Upper lobe of left lung (tissue), 6 donors: ENCODE measurements at places on chromosomes 12 and 14. TPM values are rescaled to one million over a fixed set of nuclear protein-coding genes. Genes with fewer than 3 reads are reported as not detected.
A peak's percentile ranks its signal among the peaks of the same experiment; 100 is the strongest.

- no peak for DNase-seq
These were observed 141.7 kb downstream of the SYT1 start for GRCh38 chr12:79006306-79006705.

Gene FZD10
- not detected for total RNA-seq

DNA sequence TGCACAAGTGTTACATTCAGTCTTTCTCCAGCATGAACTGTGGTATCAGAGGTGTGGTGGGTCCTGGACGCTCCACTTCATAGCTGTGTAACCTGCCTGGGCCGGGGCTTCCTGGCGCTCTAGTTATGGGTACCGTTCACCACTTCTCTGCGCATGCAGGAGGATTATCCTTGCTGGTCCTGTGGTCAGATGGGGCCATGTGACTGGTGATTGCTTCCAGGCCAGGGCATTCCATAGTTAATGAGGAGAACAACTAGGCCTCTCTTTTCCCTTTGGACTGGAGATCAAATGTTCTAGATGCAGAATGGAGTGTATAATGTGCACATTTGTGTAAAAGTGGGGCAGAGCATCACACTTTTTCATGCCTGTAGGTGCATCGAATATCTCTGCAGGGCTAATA, 444.0 kb downstream of the AACS start:
- DNase-seq, result no peak

Gene KRT6A
- total RNA-seq, result 1.3 TPM

Gene PFKM
- total RNA-seq, result 52.4 TPM

GRCh38 chr14:60353420-60353819, 104.4 kb downstream of the PPM1A start:
- no peak for DNase-seq

Gene CEBPE
- total RNA-seq, result not detected

DNA sequence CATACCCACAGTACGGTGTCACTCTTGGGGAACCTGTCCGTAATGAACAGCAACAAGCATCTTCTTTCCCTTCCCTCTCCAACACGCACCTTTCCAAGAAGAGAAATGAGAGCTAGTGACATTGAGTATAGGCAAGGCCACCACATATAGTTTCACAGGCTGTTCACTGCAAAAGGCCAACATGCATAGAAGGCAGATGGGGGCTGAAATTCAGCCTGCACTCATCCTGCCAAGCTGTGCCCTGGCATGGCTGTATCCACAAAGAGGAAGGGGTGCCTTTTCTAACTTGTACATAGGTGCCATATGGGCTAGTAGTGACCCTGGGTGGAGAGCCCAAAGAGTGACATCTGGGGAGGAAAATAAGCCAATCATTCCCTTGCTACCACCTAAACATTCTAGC, 169.6 kb downstream of the ZFP36L1 start:
- no peak for DNase-seq

Gene FAM222A
- 2.5 TPM for total RNA-seq

Gene RPL10L
- not detected for total RNA-seq

- DNase-seq, result no peak
These were observed 69.0 kb upstream of the DDX11 start for GRCh38 chr12:31004666-31005065.

DNA sequence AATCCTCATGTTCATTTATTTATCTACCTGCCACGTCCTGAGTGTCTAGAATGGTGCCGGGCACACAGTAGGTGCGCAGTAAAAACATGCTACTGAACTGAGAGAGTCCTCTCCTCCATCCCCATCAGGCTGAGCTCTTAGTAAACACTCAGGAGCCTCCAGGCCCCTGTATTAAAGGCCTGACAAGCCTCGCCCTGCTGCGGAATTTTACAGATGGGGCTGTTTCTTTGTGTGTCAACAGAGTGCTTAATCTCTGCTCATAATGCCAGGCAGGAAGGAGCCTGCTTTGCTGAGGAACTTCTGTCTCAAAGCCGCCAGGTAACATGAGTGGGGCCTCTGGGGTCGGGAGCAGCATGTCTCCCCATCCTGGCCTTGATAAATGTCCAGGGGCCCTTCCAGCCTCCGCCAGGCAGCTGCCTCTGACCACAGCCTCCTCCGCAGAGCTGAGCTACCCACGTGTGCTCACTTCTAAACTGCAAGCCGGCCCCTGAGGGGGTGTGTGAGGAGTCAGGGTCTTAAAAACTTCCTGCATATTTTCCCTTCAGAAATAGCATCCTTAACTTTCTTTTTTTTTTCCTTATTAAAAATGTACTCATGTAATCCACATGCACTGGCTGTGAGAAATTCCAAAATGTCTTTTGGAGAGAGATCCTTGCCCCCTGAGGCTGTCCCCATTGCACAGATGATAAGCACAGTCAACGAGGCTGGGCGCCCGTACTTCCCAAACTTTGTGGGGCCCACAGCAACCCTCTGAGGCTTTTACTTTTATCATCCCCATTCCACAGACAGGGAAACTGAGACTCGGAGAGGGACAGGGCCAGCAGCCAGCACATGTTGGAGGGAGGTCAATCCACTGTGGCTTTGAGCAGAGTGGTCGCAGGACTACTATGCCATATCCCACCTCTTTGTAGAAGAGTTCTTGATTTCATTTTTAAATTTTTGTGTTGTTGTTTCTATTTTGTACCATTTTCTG, 116.0 kb upstream of the NCOR2 start:
- DNase-seq, result peak; percentile 77

- no peak for DNase-seq
These were observed 30.7 kb downstream of the KIF21A start for GRCh38 chr12:39412210-39412609.

Gene TAS2R14
- total RNA-seq, result 1.4 TPM

Gene CPM
- 393 TPM for total RNA-seq

- no peak for DNase-seq
These were observed 94.8 kb downstream of the BCL11B start for GRCh38 chr14:99177046-99177655.

DNA sequence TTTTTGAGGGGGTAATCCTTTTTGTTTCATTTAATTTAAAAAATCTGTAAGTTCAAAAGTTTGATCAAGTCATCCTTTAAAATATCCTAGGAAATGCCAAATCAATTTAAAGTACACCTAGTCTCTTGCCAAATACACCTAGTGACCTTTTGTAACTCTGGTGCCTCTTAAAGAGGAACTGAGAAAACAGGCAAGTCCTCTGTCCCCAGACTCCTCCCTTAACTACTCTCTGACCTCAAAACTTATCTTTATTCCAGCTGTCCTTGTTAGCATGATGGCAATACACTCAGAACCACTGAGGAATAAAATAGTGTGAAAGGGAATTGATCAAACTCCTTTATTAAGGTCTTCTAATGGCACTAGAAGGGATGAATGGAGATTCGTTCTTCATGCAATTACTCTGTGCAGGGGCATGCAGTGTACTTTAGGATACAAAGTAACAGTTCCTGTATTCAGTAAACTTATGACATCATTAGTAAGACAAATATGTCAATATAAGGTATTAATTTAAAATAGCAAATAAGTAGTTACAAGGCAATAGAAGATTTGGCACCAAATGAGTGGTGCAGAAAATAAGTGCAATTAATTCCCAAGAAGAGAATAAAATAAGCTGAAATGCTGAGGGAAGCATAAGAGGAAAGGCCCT, 3.3 kb downstream of the FAR2 start:
- DNase-seq, result no peak

GRCh38 chr14:100747736-100748135, 21.0 kb downstream of the DLK1 start:
- DNase-seq, result no peak

DNA sequence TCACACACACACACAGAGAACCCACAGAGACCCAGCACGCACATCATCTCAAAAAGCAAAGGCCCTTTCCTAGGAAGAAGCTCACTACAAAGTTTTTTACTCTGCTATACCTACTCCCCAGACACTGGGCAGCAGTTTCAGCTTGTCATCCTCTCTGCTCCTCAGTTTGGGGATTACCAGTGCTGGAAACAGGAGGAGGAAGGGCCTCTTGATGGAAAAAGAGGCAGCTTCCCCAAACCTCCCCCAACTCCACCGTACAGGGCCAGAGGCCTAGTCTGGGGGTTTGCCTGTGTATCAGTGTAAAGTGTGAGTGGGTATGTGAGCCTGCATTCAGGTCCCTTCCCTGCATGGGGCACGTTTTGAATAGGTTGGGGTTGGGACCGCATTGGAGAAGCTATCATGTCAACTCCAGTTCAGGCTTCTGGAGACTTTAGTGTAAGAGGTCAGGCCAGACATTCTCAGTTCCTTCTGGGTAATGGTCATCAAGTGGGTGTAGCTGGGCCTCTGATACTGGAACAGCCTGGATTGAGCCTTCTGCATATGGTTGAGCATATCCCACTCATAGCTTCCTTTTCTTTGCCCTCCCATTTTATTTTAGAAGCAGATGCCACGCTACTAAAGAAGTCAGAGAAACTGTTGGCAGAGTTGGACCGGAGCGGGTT, 1.2 kb downstream of the REM2 start:
- DNase-seq, result no peak

- no peak for DNase-seq
These were observed 317.1 kb downstream of the BCAT1 start for GRCh38 chr12:24631676-24632426.

DNA sequence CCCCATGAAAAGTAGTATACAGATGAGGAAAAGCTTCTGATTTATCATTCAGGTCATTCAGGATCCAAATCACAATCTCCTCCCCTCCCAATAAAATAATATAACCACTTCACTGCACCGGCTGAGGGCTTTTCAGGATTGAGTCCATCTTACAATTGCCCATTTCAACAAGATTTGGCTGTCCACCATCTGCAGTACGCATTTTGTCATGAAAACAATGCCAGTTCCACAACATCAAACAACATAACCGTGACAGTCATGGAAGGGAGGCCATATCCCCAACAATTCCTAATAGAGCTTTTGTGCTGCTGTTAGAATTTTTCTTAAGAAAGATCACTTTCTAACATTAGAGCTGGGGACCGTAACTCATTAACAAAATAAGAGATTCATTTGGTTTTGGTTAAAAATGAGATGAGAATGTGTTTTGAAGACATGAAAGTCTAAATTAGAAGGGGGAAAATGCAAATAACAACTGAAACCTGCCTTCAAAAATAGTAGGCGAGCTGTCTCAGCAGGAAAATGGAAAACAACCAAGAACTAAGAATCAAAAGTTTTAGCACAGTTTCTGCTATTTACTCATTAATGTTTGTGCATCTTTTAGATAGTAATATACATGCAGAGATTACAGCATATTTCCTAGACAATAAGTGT, 38.3 kb upstream of the TMTC2 start:
- DNase-seq, result no peak

- no peak for DNase-seq
These were observed 102.2 kb downstream of the GPHN start for GRCh38 chr14:66610154-66610563.

DNA sequence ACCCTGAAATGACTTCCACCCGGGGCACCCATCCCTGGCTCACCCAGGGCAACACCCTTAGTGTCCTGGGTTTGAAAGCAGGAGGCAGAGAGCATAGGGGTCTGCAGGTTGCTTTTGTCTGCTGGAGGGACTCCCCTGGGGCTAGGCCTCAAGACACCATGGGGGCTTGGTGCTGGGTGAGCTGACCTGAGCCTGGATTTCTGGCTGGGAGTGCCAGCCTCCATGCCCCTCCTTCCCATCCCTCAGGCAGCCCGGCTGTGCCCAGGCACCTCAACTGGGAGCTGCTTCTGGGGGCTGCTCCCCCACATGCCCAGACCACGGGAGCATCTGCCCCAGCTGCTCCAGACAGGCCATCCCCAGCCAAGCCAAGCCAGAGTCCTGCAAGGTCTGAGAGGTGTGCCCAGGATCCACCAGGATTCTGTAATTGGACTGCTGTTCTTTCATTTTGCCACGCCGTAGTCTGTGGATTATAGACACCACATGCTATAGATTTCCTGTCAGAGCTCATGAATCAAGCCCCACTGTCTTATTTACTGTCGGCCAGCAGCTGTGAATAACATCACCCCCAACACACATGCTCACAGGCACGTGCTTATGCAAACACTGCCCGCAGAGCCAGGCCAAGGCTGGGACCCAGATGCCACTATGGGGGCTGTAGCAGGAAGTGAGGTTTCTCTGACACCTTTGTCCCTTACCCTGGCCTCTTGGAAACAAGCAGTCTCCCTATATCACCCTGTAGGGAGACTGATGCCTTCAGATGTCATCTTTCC, 29.4 kb upstream of the ESRRB start:
- DNase-seq, result no peak

- no peak for DNase-seq
These were observed 66.1 kb downstream of the CHGA start for GRCh38 chr14:92988786-92989755.

GRCh38 chr12:5565933-5566599, 134.2 kb downstream of the NTF3 start:
- no peak for DNase-seq

DNA sequence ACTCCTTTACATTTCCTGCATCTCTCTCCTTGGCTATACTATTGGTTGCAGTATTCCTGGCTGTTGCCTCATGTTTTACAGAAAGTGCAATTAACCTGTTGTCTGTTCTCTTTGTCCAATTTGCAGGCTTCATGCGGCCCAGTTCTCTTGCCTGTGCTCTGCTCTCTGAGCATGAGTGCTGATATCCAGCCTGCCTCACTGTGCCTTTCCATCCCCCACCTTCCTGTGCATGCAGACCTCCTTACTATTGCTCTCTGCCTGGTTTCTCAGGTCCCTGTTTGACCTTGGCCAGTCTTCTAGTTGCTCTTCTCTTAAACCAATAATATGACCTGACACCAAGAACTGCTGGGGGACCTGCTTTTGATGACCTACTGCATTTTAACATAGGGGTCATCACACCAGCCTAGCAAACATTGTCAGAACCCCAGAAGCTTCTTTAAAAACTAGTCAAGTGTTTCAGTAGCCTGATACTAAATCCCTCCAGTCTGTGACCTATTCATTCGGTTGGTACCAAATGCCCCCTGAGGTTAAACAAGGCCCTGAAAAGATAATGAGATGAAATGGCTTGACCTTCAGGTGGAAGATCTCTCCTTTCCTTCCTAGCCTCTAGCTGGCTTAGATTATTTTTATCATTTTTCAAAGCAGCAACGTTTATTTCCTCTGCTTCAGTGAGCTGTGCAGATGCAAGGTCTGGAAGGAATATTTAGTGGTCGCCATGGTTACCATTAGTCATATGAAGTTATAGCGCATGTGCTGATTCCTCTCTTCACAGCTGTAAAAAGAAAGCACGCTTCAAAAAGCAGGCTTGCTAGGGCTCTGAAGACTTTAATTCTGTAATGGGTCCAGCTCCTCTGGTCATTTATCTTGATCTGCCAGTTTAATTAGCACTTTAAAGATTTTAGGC, 216.5 kb downstream of the PHLDA1 start:
- no peak for DNase-seq

- DNase-seq, result no peak
These were observed 162.4 kb upstream of the TMEM260 start for GRCh38 chr14:56417173-56417572.

Gene TAS2R9
- total RNA-seq, result not detected

Gene LHX5
- not detected for total RNA-seq
